ENCODE measurements at places on chromosomes 7 and 10.

DNA sequence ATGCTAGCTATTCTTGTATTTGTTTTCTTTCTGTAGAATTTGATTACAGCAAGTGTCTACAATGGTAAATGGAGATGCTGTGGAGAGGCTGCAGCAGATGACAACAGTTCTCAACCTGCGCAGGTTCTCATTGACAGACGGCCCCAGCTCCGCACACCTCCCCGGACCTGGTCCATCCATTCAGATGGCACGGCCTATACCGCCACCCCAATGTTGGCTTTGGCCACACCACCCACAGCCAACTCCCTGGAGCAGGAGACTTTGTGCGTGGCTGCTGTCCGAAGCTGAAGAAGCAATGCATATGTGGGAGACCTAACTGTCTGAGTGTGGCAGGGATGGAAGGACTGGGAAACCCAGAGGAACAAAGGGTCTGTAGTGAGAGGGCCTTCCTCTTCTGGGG is 116.4 kb upstream of the TCERG1L start:
- DNase-seq, result no peak

DNA sequence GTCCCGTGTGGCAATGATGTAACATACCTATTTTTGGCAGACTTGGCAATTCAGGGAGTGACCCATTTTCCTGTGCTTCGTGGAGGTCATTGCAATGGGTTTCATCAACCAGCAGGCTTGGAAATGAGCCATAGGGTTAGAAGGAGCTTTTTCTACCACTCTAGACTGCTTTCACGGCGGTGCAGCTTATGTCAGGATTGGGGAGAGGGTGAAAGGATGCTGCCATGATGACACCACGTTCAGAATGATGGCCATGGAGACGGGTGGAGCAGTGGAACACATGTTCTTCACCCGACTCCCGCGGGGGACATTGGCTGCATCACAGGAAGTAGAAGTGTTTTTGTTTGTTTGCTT is 220.2 kb downstream of the EMX2 start:
- DNase-seq, result no peak

- no peak for DNase-seq
Measured at GRCh38 chr7:10122551-10123100, 851.0 kb upstream of the PHF14 start.

DNA sequence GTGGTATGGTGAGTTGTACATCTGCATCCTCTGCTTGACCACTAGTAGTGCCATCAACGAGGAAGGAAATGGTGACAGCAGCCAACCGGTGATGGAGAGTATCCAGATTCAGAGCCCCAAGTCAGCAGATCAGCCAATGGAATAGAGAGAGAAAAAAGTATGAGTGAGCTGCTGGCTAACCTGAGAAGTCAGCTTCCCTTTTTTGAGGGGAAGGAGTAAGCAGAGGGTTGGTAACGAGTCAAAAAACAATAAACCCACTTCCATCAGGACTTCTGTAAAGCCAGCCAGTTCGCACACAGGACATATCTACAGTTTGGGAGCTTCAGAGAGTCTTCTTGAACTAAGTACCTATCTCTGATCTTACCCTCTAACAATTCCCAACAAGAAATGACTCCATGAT is 8.9 kb downstream of the SLC25A28 start:
- DNase-seq, result no peak

DNA sequence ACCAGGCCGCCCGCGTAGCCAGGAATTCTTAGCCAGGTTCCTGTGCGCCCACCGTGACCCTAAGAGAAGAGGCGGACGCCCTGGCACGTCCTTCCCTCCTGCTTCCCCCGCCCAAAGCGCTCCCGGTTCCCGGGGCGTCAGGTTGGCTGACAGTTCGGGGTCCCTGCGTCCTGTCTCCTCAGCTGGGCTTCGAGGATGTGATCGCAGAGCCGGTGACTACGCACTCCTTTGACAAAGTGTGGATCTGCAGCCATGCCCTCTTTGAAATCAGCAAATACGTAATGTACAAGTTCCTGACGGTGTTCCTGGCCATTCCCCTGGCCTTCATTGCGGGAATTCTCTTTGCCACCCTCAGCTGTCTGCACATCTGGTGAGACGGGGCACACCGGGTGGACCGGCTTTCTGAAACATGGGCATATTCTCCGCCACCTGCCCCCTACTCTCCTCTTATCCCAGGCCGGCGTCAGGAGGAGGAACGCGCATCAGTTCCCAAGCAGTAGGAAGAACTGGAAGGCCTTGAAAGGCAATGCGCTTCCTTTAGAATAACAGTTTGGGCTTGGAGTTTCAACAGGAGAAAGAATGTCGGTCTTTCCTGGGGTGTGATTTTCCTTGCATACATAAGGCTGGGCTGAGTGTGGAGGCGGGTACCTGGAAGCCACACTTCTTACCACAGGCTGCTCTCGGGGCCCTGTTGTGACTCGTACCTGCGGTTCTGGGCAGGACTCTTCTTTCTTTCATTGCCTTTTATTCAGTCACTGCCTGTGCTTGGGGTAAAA is 728 bp downstream of the CAV2 start:
- DNase-seq, result no peak

DNA sequence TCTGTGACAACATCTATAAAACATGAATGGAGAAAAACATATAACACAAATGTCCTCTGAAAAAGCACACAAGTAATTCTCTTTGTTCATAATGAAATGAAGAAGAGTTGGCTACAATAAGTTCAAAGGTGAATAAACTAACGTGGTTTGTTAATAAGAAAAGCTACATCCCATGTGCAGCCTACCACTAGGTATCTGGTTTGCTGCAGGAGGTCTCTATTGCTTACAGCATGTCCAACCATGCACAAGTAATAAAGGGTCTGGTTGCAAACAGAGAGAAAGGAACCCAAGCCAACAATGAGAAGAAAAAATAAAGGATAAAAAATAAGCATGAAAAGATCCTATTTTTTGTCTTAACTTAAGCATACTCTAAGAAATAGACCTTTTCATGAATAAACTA is 139.2 kb downstream of the CHCHD3 start:
- no peak for DNase-seq

DNA sequence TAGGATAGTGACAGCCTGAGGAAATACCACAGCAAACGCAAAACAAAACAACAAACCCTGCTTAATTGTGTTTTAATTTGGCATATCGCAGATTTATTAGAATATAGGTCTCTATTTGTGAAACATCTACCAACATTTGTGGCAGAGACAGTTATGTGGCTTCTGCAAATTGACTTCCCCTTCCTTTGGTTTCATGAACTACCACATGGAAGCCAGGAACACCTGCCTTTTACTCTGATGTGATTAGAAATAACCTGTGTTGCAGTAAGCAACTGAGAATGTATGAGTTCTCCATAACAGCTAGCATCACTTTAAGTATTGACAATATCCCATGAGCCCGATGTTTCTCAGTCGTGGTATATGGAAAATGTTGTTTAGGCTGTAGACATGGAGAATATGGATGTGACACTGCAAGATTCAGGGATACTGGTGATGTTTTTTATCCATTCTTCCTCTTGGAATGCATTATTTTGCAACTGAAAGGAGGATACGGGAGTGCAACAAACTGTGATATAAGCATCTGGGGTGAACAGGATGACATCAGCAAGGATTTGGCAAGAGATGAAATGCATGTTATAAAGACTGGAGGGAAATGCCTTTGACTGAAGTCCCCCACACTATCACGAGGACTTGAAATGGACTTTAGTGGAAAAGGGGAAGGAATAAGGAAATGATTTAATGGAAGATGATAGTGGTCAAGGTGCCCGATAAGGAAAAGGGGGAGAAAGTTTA is 95.9 kb downstream of the CUBN start:
- DNase-seq, result no peak

DNA sequence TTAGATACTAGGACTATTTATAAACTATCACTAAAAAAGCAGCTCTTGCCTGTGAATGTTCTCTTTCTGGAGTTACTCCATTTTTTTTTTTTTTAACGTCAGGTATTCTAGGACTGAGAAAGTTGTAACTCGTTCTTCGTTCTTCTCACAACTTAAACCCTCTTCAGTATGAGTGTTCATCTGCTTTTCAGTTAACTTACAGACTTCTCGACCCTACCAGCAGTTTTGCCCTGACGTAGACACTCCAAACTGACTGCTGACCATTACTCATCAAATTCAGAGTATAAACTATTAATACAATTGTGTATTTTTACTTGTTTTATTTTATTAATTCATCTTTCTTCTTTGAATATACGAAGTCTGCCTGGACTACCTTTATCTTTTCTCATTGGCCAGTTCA is 353.1 kb downstream of the GPR37 start:
- DNase-seq, result no peak

DNA sequence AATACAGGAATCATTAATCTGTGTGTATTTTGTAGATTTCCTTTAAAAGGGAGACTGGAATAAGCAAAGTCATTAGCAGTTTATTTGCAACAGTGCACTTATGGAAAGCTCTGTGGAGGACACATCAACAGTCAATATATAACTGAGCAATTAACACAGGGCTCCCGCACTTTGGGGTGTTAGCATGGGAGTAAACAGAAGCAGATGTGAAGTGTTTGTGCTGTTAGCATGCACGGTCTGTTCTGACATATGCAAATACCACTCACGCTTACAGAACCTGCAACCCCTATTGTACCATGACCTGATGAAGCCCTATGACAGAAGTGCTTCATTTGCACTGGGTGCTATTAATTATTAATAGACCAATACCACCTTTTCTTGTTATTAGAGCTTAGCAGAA is 118.9 kb downstream of the PPP1R3A start:
- DNase-seq, result no peak

DNA sequence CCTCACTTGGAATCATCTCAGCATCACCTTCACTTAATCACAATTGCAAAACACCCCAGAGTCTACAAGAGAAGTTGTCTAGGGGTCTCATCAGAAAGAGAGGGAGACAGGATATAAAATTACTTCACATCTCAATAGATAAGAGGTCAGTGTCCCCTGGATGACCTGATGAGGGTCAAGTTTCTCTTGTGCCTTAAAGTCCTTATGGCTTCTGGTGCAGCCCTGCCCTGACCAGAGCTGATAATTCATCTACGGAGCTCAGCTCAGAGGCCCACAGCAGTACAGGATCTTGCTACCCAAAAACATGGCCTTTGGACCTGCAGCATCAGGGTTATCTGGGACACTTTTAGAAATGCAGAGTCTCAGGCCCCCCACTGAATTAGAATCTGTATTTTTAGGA is 111.1 kb upstream of the GLI3 start:
- no peak for DNase-seq

GRCh38 chr7:42065942-42066341 is 171.1 kb downstream of the GLI3 start:
- no peak for DNase-seq

DNA sequence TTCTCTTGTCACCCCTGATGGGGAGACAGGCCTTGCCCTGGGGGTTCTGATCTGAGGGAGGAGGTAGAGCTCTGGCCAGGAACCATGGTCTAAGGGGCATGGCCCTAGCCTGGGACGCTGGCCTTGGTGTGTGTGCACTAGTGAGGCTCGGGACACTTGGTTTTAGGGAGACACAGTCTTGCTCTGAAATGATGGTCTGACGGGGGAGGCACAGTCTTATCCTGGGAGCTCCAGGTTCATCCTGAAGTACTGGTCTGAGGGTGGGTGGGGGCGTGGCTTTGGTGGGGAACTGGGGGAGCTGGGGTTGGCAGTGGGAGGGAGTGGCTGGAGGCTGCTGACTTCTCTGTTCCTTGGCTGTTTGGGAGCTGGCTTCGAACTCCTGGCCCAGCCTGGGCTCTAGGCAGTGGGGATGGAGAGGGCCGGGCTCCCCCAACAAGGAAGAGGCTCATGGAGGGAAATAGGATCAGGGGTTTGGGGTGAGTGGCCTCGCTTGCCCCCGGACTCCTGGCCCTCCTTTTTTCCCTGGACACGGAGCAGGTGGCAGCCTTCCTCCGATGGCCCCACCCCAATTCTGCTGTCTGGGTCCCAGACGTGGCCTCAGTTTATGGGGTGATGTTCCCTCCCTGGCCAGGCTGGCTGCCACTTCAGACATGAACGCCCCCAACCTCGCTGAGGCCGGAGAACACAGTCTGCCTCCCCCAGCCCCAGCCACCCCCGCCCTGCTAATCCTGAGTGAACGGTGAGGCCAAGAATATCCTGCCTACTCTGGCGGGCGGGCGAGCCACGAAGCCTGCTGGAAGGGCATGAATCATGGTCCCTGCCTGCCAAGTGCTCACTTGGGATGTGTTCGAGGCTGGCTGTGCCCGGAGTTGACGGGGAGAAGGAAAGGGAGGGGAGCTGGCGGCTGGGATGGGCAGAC is 43.5 kb downstream of the TMEM270 start:
- DNase-seq, result no peak

DNA sequence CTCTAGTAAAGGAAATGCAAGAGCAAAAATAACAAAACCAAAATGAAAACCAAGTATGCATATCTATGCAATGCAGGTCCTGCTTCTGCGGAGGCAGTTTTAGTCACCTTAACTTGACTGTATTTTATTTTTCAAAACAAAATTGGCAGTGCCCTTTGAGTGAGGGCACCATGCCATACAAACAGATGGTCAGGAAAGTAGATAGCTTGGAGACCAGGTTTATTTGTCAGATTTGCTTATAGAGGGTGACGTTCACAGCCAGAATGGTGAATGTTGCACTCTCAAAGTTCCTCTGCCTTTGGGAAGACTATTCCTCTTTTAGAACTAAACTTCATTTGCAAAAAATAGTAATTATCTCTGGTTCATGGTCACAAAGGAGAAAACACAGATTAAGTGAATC is 801.9 kb downstream of the ANKRD7 start:
- DNase-seq, result no peak

DNA sequence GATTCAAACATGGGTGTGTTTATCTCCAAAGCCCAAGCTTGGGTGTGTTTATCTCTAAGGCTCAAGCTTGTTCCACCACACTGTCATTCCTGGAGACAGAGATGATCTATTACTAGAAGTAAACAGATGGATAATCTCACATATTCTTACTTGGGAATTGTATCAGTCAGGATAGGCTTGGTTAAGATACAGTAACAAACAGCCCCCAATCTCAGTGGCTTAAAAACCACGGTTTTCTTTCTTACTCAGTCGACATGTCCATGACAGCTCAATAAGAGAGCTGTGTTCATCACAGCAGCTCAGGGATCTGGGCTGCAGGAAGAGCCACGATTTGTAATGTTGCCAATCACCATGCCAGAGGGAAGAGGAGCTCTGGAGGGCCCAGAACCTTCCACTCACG is 38.5 kb upstream of the LOXL4 start:
- no peak for DNase-seq

GRCh38 chr7:42452356-42452755 is 215.3 kb upstream of the GLI3 start:
- DNase-seq, result no peak

DNA sequence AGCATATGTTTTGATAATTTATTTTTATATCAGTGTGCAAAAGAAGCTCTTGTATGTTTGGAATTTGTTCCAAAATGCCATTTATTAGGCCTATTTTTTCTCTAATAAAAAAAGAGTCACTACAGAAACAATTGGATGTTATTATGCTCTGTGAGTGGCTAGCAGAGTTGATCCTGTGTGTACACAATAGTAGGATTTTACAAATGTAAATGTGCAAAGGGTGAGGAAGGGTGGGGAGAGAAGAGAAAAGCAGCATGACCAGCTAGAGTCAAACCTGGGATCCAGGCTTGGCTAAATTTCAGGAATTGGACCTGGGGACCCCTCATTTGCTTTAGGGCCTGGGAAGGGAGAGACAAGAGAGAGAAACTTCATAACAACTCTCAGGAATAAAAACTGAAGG is 32.5 kb downstream of the SEMA3A start:
- no peak for DNase-seq

- no peak for DNase-seq
Measured at GRCh38 chr7:46153951-46154787, 233.1 kb upstream of the IGFBP3 start.

Data from stimulated activated CD4-positive, alpha-beta T cell treated with anti-CD3 and anti-CD28 coated beads, Interleukin-12 subunit alpha, Interleukin-12 subunit beta, amount 100 ng/mL, for 24 hours (primary cell).